Nephron progenitor cell (in vitro differentiated cells): ENCODE measurements at places on chromosomes 13 and 19.

DNA sequence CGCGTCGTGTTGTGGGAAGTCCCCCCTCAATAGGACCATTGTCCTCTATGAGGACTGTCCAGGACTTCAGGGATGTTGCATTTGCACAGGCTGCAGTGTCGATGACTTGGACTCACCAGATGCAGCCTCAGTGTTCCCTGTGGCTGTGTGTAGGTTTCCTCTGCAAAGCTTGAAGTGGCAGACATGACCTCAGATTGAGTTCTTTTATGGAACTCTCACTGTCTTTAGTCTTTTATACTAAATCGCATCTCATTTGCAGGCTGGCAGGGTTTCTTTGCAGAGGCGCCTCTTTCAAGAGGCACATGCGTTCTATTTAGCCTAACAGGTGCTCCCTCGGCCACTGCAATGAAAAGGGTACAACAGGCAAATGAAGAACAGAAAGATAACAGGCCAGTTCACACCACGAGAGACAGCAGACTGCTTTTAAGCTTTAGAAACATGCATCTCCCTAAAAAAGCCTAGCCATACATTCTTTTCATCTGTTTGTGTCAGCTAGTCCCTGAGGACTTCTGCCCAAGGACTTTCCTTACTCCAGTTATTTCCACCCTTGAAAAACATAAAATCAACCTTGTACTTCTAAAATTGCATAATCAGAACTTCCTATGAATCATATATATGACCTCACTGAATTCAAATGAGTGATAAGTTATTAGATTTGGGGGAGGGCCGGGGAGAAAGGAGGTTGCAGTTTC lies 118.4 kb downstream of the RAB20 start:
- no peak for DNase-seq

DNA sequence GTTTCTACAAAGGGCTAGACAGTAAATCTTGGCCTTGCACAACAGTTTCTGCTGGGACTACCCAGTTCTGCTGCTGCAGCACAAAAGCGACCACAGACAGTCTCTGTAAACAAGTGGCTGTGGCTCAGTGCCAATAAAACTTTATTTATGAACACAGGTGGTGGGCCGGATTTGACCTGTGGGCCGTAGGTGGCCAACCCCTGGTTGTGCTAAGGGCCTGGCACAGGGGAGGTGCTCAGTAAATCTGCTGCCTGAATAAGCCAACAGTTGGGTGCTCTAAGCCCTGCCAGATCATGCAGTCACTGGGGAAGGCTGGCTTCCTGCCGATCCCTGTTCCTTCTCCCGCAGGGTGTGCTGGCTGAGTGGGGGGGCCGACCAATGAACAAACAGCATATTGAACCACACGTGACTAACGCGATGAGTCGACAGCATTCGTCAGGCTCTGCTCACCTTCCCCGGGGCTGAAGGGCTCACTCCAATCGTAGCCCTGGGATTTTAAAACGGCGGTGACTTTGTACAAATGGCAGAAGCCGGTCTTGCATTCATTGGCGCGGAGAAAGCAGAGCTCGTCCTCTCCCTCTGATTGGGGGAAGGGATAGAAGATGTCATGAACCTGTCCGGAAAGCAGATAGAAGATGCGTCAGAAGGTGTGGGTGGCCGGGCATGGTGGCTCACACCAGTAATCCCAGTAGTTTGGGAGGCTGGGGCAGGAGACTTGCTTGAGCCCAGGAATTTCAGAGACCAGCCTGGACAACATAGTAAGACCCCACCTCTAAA lies 24.3 kb upstream of the MYDGF start:
- DNase-seq = no peak

GRCh38 chr19:56153507-56153906 lies 12.4 kb downstream of the ZNF444 start:
- peak; percentile 58 for DNase-seq

DNA sequence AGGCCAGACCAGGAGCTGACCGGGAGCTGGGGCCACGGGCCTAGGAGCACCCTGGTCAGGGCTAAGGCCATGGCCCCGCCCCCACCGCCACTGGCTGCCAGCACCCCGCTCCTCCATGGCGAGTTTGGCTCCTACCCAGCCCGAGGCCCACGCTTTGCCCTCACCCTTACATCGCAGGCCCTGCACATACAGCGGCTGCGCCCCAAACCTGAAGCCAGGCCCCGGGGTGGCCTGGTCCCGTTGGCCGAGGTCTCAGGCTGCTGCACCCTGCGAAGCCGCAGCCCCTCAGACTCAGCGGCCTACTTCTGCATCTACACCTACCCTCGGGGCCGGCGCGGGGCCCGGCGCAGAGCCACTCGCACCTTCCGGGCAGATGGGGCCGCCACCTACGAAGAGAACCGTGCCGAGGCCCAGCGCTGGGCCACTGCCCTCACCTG lies 6.6 kb downstream of the SPHK2 start:
- DNase-seq = no peak

DNA sequence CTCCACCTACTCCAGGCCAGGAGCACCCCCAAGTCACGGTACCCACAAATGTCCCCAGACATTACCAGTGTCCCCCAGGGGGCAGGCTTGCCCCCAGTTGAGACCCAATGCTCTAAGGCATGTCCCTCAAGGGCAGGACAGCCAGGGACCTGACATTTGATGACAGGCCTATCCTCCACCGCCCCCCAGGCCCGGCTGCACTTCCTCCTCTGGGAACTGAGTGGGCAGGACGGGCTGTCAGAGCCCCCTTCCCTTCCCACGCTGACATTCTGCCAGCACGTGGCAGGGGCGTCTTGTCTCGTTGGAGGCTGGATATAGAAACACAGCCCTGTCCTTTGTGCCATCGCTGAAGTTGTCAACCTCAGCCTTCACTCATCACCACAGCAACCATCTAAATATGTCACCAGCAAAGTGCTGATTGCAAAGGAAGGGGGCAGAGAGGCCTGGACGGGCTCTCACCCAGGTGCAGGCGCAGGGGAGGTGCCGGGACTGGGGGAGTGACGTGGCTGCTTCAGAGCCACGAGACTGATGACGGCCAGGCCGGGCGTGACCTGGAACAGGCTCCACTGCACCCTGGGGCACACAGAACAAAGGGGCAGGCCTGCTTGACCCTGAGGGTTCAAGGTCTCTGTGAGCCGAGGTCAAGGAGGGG lies 38.4 kb downstream of the GNG7 start:
- no peak for DNase-seq

DNA sequence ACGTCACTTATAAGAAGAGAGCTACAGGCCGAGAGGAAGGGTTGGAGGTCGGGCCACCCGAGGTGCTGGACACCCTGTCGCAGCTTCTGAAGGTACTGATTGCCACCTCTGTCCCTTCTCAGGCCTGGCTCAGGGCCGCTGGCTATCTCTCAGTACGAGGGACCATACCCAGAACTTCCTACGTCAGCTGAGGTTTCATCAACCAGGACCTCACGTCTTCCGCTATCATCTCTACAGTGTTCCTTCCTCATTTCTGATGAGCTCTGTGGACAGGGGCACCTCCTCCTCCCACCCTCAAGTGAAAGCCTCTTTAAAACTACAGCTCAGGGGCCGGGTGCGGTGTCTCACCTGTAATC lies 58.2 kb upstream of the USE1 start:
- no peak for DNase-seq

DNA sequence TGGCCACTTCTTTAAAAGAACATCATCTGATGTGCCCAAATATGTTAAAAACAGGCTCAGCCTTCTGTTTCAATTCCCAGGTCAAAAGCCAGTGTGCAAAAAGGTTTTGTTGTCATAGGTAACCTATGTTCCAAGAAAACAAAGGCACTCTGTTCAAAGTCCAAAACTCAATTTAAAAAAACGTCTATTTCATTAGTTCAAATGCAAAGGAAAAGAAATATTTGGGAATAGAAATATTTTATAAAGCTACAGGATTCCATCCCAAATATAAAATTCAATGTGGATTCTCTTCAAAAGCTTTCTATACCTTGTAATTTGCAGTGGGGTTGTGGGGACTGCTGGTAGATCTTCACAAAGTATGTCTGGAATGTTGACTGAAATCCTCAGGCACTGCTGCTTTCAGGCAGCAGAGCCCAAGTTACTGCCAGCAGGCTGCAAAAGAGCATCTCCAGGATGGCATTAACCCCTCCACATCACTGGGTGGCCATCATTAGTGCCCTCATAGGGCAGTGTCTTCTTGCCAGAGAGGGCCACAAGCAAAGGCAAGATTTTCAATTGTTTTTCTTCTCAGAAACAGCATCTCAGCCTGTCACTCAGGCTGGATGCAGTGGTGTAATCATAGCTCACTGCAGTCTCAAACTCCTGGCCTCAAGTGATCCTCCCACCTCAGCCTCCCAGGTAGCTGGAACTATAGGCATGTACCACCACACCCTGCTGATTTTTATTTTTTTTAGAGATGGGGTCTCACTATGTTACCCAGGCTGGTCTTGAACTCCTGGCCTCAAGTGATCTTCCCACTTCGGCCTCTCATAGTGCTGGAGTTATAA lies 22.8 kb upstream of the STK24 start:
- no peak for DNase-seq
